Head of caudate nucleus (tissue), 42 donors: ENCODE measurements at places on chromosomes 6 and 20.

GRCh38 chr20:14883324-14883723 lies 545.9 kb upstream of the FLRT3 start:
- no peak for DNase-seq

GRCh38 chr6:109297406-109298110 lies 84.7 kb downstream of the CD164 start:
- no peak for DNase-seq

DNA sequence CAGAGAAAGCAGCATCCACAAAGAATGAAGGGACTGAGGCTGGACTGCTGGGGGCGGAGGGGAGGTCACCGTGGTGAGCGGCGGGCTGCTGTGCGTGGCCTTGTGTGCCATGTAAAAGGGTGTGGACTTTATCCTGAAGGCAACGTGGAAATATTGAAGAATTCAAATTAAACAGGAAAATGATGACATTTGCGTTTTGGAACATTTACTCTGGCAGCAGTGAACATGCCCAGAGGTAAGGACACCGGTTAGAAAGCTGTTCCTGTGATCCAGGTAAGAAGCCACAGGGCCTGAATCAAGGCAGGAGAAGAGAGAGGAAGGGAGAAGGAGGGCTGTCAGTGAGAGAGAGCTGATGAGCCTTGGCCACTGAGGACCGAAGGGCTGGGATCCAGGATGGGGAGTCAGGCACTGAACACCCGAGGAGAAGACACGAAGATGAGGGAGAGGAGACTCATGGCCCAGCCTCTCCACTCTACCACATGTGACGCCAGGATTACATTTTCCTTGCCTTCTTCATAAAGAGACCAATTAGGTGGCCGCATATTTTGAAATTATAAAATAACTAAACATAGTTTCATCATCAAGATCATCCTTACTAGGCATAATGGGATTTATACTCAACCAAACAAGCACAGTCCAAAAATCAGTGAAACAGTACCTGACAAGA lies 58.4 kb downstream of the TRAM2 start:
- DNase-seq, result no peak

GRCh38 chr6:153949616-153950015 lies 89.4 kb upstream of the OPRM1 start:
- no peak for DNase-seq

- DNase-seq, result no peak
Measured at GRCh38 chr6:168367285-168367751, 47.7 kb upstream of the DACT2 start.

DNA sequence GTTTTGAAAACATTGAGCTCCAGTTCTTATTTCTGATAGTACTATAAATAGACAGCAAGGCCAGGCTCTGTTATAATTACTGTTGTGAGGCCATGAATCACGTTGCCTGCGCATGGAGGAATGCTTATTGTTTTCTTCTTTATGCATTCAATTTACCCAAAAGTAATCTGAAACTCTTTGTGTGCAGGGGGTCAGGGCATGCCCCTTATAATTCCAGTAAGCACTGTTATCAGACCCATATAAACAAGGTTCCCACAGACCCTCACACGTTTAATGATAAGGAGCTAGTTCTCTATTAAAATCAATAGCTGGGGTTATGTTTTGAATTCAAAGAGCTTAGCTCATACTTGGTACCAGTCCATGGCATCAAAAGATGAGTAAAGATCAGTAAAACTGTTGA lies 174.8 kb upstream of the ARG1 start:
- DNase-seq, result no peak

DNA sequence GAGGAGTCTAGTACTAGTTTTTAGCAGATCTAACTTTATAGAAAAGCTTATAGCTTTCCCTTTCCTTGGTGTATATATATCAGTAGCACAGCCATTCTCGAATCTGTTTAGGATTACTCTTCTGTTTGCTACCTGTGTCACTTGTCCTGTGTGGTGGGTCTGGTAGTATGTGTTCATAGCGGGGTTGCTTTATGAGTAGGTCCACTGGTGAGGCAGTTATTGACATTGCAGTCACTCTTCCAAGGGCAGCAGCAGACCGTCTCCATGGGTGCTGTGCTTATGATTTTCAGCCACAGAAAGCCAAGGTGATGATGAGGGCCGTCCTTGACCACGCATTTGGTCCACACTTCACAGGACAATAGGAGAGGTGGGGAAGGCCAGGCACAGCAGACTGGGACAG lies 171.5 kb downstream of the CDKAL1 start:
- DNase-seq, result no peak

GRCh38 chr6:134398453-134398852 lies 80.5 kb upstream of the SGK1 start:
- no peak for DNase-seq

- DNase-seq, result no peak
Measured at GRCh38 chr6:41937861-41938574, 3.6 kb downstream of the CCND3 start.

GRCh38 chr20:58169450-58169849 lies 59.0 kb downstream of the ANKRD60 start:
- DNase-seq, result no peak

GRCh38 chr6:110761371-110761770 lies 53.9 kb downstream of the CDK19 start:
- DNase-seq, result no peak

- DNase-seq, result no peak
Measured at GRCh38 chr6:30679765-30680535, 6.5 kb downstream of the PPP1R18 start.

- DNase-seq, result no peak
Measured at GRCh38 chr6:158596861-158597260, 37.0 kb downstream of the TMEM181 start.

DNA sequence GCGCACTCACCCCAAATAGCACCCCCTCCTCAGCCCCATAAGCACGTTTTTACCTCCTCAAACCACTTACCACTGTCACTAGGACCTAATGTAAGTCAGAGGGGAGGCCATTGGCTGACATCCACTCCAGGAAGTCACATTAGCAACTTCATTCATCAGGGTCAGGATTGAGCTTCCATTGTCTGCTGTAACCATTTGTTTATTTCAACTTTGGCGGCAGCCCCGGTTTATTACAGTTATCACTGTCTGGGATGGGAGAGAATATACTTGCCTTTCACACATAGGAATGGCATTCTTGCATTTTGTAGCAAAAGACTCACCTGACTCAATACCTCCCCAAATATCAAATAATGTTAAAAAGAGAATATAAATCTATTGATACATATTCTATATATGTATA lies 38.3 kb downstream of the MAFB start:
- no peak for DNase-seq

- DNase-seq, result no peak
Measured at GRCh38 chr6:137848672-137849071, 18.4 kb upstream of the TNFAIP3 start.

DNA sequence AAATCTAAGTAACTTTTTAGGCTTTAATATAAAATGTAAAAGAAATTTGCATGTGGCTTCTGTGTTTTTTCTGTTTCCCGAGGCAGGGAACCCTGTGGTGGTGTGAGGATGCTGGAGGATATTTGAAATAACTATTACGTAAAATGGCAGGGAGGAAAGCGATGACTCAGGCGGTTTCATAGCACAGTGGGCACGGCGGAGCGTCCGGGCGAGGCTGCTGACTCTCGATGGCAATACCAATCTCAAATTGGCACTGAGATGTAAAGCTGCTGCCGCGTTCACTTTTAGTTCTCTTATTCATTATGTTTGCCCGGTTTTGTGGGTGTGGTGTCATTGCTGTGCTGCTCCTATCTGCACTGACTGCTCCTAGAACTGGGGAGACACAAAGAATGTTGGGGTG lies 254.3 kb downstream of the THBS2 start:
- DNase-seq, result no peak

GRCh38 chr20:43984587-43984986 lies 69.9 kb downstream of the TOX2 start:
- DNase-seq, result no peak
